ENCODE measurements at places on chromosomes 11 and 22.

DNA sequence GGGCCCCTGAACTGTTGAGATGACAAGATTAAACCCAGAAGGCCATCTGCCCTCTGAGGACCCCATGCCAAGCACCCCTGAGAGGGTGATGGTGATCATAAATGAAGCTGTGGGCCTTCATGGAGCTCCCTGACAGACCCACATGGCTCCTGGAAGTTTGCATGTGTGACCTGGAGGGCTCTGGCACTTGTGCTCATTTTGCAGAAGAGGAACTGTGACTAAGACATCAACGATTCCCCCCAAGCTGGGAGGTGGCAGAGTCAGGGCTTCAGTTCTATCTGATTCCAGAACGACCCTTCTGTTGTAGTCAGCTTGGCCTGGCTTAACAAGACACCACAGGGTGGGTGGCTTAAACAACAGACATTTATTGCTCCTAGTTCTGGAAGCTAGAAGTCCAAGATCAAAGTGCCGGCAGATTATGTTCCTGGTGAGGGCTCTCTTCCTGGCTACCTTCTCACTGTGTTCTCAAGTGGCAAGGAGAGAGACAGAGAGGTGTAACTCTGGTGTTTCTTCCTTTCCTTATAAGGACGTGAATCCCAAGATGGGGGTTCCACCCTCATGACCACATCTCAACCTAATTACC lies 46.4 kb upstream of the CD82 start:
- no peak for DNase-seq

GRCh38 chr11:2531277-2531986 lies 86.6 kb downstream of the KCNQ1 start:
- peak; percentile 52 for DNase-seq

GRCh38 chr11:44398266-44399030 lies 88.5 kb upstream of the ALX4 start:
- DNase-seq = no peak

GRCh38 chr22:44597616-44598015 lies 99.6 kb upstream of the RTL6 start:
- peak; percentile 57 for DNase-seq

GRCh38 chr22:18935889-18936529 lies at the start of gene PRODH:
TSS of gene PRODH (minus strand) at chr22:18936293. CDS start at chr22:18936287, 6 bp downstream.
- DNase-seq = no peak

DNA sequence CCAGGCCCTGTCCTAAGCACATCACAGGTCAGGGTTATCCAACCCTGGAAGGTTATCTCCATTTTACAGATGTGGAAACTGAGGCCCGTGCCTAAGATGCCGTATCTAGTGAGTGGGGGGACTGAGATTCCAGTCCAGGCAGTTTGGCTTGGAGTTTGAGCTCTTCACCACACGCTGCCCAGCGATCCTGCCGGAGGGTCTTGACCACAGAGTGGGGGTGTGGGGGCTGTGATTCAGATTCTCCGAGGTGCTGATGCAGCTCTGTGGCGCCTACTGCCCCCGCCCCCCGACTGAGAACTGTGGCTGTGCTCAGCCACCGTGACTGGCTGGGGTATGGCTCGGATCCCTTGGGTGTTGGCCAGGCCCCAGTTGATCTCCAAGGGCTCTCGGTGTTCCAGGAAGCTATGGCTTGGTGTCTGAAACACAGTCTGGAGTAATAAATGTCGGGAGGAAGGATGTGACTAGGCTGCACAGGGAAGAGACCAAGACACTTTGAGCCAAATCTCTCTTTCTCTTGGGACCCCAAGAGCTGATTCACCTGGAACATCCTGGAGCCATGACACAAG lies 60.6 kb upstream of the RASD2 start:
- no peak for DNase-seq

DNA sequence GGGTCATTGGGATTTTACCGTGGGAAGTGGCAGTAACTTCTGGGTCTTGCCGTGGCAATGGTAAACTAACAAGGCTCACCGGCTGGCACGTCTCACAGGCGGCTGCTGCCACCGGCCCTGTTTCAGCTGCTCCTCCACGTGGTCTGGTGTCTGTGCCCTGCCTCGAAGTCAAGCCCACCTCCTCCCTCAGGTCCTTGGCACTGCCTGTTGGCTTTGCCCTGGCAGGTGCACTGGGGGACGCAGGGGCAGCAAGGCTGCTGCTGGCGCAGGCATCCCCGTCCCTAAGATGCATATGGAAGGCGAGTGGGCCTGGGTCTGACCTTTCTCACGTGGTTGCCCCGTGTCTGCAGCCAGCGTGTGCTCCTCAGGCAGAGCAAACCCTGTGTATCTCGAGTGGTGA lies 783.6 kb downstream of the BRD1 start:
- no peak for DNase-seq

DNA sequence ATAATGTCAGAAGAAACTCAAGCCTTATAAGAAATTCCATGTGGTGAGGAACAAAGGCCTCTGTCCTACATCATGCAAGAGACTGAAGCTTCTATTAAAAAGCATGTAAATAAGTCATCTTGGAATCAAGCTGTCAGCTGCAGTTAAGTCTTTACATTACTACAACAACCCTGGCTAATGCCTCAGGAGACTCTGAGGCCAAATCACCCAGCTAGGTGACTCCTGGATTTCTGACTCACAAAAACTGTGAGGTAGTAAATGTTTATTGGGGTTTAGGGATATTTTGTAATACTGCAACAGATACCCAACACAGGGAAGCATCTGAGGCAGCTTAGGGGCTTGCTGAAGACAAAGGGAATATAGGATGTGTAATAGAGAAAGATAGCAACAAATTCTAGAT lies 89.6 kb downstream of the C11orf87 start:
- DNase-seq = no peak

DNA sequence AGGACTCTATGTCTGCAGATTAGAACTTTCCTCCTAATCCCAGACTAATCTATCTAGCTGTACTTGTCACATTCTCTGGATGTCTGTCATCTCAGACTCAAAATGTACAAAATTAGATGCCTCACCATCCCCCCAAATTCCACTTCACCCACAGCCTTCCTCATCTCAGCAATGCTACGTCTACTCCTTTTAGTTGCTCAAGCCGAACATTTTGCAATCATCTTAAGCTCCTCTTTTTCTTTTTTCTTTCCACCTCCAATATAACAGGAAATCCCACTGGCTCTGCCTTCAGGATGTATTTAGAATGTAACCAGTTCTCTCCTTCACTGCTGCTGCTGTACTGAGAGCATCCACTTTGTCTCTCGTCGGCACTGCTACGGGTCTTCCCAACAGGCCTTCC lies 1091.8 kb downstream of the TBC1D22A start:
- no peak for DNase-seq

DNA sequence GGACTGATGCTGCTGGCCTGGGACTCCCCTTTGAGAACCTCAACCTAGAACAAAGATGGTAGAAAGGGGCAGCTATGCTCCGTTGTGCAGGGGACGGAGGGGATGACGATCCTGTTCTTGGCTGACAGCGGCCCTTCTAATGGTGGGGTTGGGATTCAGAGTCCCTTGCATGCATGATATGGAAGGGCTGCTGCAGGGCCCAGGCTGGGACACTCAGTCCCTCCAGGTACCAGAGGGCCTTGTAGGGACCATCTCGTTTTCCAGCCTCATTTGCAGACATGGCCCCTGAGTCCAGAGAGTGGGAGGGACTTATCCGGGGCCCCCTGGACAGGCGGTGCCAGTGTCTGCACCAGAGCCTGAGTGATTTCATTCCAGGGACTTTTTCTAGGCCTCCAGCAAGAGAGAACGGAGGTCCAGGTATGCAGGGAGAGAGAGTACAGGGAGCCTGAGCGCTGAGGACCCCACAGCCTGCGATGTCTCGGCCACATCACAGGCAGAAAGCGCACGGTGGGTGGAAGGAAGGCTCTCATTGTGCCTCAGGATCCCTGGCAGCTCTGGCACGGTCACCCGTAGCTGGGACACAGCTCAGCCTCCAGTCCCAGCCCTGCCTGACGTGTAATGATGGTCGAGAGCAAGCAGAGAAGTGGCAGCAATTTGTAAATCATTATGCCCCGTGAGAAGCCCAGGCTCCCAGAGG lies 860.8 kb downstream of the TBC1D22A start:
- DNase-seq = no peak

GRCh38 chr22:25084405-25085107 lies 115.1 kb upstream of the CRYBB3 start:
- no peak for DNase-seq

DNA sequence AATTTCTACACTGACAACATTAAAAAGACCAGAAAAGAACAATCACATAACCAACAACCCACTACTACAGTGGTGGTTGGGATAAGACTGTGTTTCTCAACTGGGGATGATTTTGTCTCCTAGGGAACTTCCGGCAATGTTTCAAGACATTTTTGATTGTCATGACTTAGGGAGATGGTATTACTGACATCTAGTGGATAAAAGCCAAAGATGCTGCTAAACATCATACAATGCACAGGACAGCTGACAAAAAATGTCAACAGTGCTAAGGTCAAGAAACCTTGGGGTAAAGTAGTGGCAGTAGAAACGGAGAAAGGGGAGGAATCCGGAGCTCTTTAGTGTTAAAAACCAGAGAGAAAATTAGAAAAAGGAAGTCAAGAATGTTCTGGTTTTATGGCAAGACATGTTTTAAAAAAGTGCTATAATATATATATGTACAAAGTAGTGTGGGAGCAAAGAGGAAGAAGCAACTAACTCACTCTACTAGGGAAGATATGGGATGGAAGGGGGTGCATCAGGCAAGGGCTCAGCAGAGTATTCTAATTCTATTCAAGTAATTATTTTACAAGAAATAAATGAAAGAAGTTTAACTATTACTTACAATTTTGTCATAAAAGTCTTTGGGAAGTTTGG lies 37.2 kb downstream of the CKAP5 start:
- DNase-seq = no peak

DNA sequence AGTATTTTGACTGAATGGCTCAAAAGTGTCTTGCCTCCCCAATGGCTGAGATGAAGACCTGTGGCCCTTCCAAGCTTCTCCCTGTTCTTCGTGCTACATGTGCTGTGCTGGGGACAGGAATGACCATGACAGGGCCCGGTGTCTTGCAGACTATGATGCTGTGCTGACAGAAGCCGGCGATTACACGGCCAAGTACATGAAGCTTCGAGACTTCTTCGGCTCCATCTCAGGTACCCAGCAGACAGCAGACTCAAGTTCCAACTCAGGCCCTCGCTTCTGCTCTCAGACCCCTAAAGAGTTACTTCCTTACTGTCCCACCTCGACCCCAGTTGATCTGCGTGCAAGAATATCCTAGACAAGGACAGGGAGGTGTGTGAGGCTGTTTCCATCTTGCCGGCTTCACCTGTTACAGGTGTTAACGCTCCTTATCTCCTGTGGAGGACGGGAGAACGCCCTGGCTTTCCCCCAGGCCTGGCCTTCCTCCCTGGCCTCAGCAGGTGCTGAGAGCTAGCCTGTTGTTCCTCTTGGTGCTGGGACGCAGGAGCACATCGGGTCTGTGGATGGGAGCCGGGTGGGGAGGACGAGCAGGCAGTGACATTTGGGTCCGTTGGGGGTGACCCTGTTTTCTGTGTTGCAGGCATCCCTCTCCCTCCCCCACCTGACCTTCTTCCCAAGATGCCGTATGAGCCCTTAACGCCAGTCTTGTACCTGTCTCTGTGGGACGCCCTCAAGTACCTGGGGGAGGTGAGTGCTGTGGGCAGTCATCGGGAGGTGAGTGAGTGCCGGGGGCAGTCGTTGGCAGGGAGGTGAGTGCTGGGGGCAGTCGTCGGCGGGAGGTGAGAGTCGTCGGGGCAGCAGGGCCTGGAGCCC lies 38.1 kb downstream of the GLB1L2 start:
- no peak for DNase-seq

DNA sequence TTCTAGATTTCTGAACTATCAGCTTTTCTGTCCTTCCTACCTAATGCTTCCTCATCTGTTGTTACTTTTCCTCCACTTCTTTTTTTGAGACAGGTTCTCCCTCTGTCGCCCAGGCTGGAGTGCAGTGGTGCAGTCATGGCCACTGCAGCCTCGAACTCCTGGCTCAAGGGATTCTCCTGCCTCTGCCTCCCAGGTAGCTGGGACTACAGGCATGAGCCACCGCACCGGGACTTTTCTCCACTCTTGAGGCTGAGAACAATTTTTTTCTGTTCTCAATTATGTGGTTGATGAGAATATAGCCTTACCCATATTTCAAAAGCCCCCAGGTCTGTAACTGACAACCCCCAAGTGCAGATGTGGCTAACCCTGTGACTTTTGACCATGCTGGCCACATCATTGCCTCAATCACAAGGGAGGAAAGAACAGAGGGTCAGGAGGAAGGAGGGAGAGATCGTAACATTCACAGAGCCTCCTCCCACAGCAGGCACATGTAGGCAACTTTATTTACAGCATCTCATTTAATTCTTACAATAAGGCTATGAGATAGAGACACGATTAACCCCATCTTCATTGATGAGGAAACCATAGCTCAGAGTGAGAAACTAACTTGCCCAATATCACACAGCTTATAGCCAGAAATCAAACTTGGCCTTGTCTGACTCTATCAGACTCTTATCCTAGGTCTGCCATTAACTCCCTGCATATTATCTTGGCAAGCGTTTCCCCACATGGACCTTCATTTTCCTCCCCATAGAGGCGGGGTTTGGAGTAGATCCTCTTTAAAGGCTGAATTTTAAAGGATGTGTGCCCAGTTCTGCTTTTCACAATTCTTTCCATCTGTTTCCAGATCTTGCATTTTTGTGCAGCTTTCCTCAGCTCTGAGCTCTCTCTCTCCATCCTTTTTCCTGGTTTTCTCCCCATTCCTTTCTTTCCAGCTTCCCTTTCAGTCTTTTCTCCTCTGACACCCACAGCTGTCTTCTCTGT lies 9.6 kb downstream of the POU2F3 start:
- DNase-seq = peak; percentile 71

DNA sequence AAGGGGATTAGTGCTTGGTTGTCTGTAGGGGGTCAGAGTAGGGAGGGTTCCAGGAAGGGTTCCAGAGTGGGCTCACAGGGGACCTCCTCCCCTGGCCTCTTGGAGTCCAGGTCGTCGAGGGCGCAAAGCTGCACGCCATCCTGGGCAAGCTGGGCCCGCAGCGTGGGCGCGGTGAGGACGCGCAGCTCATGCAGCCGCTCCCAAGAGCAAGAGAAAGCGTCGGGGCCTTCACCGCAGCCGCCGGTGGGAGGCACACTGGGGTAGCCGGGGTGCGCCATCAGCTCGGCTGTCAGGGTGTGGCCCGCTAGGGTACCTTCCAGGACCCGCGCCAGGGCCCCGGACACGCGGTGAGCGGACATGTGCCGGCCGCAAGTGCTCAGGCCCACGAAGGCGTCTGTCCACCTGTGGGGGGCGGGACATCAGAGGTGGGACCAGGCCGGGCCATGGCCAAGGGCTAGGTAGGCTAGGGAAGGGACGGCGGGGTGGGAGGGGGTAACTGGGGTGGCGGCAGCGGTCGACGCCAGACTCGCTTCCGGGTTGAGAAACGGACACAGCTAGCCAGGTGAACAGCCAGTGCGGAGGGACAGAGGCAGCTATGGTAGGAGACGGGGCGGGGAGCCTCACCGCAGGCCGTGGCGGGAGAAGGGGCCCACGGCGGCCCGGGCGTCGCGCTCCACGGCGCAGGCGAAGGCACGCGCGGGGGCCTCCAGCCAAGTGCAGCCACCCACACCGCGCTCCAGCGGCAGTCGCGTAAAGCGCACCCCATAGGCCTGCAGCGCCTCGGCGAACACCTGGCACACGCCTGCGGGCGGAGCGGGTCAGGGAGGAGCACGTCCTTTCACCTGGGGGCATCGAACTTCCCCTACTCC lies 1.2 kb downstream of the YDJC start:
- DNase-seq = no peak

Measured in muscle of back (tissue), 13 donors.